ENCODE measurements at places on chromosomes 2 and 18.
A peak's percentile ranks its signal among the peaks of the same experiment; 100 is the strongest.

DNA sequence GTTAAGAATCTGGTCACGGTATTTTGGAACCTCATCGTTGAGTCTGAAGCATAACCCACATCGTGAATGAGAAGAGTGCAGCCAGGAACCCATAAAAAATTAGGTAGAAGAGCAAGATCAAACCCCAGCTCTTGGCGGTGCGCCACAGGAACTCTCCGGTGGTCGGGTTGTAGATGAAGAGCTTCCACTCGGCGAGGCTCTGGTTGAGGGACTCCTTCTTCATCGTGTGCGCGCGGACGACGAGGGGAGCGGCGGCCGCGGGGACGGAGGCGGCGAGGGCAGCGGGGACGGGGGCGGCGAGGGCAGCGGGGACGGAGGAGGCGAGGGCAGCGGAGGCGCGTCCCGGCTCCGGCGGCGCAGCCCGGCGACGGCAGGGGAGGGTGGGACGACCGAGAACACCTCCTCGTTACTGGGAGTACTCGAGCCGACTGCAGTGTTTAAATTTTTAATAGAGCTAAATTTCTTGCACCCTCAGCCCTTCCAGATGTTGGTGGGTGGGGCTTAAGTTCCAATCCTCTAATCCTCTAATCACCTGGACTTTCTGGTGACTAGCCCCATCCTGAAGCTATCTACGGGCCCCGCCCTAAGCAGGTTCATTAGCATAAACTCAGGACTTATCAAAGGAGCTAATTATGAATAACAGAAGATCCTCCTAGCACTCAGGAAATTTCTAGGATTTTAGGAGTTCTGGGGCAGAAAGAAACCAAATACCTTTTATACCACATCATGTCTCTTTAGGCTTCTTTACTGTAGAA lies 20.4 kb upstream of the PAPOLG start:
- no peak for DNase-seq

- no peak for DNase-seq
Observed at GRCh38 chr2:28449488-28450395, 46.1 kb upstream of the PLB1 start.

- DNase-seq = no peak
Observed at GRCh38 chr2:226991663-226992062, 155.8 kb downstream of the RHBDD1 start.

GRCh38 chr2:112020561-112020960 lies 34.5 kb upstream of the TMEM87B start:
- DNase-seq = no peak

DNA sequence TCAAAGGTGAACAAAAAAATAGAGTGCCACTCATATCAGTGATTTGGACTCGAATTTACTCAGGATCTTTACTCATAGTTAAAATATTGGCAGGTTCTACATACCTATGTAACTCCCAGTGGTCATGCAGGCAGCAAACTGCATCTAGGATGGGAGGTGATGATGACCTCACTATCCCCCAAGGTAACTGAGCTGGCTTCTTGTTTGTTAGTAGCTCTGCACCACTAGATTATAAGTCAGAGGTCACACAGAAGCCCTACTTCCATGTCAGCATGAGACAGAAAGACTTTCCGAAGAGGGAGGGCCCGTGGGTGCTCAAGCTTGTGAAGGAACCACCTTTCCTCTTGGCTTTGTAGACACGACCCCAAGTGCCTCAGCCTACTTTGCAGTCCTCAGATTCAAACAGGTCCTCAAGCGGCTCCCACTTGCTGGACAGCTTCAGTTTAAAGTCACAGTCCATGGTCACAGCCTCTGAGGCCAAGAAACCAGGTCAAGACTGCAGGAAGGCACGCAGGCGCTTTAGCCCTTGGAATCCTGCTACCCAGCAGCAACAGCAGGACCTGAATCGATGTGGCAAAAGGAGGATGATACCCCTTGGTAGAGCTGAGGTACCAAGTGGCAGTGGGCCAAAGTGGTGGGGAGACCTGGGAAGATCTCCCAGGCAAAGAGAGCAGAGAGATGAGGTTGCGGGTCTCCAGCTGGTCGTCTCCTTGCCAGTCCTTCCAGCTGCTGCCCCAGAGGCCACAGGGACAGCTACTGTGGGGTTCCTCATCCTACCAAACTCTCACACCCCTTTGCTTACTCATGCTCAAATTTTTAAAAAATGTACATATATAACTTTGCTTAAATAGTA lies 4.3 kb downstream of the NTSR2 start:
- DNase-seq = no peak

GRCh38 chr2:67215214-67216055 lies 181.7 kb upstream of the ETAA1 start:
- DNase-seq = no peak

GRCh38 chr18:48790869-48791635 lies 159.7 kb downstream of the SMAD7 start:
- DNase-seq = no peak

- DNase-seq = no peak
Observed at GRCh38 chr18:46374850-46375249, 270.7 kb downstream of the HAUS1 start.

- no peak for DNase-seq
Observed at GRCh38 chr2:75135776-75136400, 63.4 kb downstream of the TACR1 start.

GRCh38 chr2:195319112-195319460 lies 337.9 kb upstream of the SLC39A10 start:
- no peak for DNase-seq

- peak; percentile 47 for DNase-seq
Observed at GRCh38 chr18:59459369-59460071, 100.5 kb upstream of the LMAN1 start.

GRCh38 chr2:27109083-27109482 lies 9.8 kb downstream of the CGREF1 start:
- no peak for DNase-seq

Data from fibroblast of skin of left biceps (primary cell).